ENCODE measurements at places on chromosomes 7 and 10. TPM values are rescaled to one million over a fixed set of nuclear protein-coding genes. Genes with fewer than 3 reads are reported as not detected.

- peak; percentile 33 for DNase-seq
- no peak overlapping the region for H3K27ac ChIP-seq
- H3K27me3 ChIP-seq, result no peaks in the 10 kb centered on the region
- no peaks in the 10 kb centered on the region for H3K4me1 ChIP-seq
- H3K36me3 ChIP-seq, result no peaks in the 10 kb centered on the region
These were observed 1002.9 kb upstream of the KCND2 start for GRCh38 chr7:119270045-119270464.

DNA sequence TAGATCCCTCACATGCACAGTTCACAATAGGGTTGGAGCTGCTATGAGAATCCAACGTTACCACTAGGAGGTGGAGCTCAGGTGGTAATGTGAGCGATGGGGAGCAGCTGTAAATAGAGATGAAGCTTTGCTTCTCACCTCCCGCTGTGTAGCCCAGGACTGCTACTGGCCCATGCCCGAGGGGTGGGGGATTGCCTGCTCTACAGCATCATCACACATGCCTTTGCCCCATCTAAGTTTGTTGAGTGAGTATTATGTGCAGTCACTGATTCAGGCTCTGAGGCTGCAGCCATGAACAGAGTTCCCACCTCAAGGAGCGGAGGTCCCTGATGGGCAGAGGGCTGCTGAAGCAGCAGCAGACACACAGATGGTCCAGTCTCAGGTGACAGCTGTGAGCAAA lies 94.1 kb downstream of the CHST15 start:
- no peak overlapping the region for H3K4me3 ChIP-seq
- peaks cover 25% of the 10 kb centered on the region for H3K4me1 ChIP-seq
- no peaks in the 10 kb centered on the region for H3K36me3 ChIP-seq
- no peak overlapping the region for H3K27ac ChIP-seq
- H3K27me3 ChIP-seq, result peaks cover 2% of the 10 kb centered on the region
- DNase-seq, result no peak

- H3K27ac ChIP-seq, result no peak overlapping the region
- no peak for DNase-seq
- H3K4me3 ChIP-seq, result no peak overlapping the region
- no peaks in the 10 kb centered on the region for H3K27me3 ChIP-seq
- H3K4me1 ChIP-seq, result no peaks in the 10 kb centered on the region
These were observed 54.2 kb upstream of the CAMK2B start for GRCh38 chr7:44379366-44380188.

Gene SP8
- not detected for total RNA-seq

Gene AEBP1
- 141 TPM for total RNA-seq

Gene TRIL
- 8.2 TPM for total RNA-seq
